ENCODE measurements at places on chromosomes 7 and 10.

DNA sequence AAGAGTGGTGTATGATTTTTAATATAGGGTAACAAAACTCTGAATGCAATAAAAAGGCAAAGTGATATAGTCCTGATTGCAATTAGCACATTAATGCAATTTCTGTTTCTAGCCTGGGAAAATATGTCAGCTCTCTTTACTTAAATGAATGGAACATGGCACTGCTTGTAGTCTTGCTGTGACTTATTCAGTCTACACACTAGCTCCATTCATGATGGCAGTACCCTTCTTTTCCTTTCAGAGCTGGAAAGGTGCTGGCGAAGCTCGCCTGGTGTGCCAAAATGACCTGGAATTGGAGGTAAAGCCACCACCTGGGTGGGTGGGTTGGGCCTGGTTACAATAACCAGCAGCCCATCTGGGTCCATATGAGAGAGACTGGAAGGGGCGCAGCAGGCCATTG lies 85.3 kb downstream of the ZNF365 start:
- DNase-seq, result no peak

- no peak for DNase-seq
These were observed 161.1 kb downstream of the CRPPA start for GRCh38 chr7:16260236-16260728.

- no peak for DNase-seq
These were observed 113.2 kb upstream of the MYO3A start for GRCh38 chr10:25820874-25821273.

GRCh38 chr7:151249732-151250072 lies 1.2 kb upstream of the SMARCD3 start:
- DNase-seq, result no peak

- no peak for DNase-seq
These were observed 105.8 kb downstream of the EXOC4 start for GRCh38 chr7:133358708-133359107.
